ENCODE measurements at places on chromosomes 13 and 19.

DNA sequence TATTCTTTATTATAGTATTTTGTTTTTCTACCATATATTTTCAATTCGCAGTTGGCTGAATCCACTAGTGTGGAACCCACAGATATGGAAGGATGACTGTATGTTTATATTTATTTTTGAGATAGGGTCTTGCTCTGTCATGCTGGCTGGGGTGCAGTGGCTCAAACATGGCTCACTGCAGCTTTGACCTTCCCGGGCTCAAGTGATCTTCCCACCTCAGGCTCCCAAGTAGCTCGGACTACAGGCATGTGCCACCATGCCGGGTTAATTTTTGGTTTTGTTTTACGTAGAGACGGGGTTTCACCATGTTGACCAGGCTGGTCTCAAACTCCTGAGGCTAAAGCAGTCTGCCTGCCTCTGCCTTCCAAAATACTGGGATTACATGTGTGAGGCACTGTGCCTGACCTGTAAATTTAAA is 9.6 kb downstream of the SLC35E1 start:
- no peak for DNase-seq

DNA sequence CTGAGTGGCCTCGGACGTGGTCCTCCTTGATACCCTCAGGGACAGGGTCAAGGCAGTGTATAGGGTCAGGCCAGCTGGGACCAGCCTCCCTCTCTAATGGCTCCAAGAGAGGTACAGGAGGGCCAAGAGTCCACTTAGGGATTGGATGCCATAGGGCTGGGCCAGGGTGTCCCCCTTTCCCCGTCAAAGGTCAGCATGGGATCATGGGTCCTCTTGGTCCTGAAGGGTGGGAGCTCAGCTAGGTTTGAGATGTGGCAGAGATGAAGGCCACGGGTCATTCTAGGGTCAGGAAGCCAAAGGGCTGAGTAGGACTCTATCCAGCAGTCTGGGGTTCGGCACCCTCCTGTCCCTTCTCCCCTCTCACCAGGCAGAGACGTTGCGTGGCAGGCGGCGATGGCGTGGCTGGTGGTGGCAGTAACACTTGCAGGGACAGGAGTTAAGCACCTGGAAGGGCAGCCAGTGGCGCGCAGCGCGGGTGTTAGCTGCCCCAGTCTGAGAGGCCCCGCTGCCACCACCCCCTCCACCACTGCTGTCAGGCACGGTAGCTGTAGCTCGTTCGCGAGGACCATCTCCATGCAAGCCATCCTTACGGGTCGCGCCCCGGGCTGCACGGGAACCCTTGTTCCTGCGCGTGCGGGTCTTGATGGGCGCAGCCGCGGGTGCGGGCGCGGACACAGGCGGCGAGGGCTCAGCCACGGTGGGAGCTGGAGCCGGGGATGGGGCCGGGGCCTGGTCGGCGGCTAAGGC is 2.6 kb downstream of the GGN start:
- DNase-seq, result no peak

DNA sequence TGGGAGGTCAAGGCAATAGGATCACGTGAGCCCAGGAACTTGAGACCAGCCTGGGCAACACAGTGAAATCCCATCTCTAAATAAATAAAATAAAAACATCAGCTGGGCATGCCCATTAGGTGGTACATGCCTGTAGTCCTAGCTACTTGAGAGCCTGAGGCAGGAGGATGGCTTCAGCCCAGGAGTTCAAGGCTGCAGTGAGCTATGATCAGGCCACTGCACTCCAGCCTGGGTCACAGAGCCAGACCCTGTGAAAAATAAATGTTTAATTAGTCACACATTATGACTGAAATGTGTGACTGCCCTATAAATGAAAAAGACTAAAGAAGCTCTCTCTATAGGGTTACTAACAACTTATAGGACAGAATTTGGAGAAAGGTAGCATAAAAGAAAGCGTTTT is 37.7 kb downstream of the USP12 start:
- DNase-seq, result no peak

DNA sequence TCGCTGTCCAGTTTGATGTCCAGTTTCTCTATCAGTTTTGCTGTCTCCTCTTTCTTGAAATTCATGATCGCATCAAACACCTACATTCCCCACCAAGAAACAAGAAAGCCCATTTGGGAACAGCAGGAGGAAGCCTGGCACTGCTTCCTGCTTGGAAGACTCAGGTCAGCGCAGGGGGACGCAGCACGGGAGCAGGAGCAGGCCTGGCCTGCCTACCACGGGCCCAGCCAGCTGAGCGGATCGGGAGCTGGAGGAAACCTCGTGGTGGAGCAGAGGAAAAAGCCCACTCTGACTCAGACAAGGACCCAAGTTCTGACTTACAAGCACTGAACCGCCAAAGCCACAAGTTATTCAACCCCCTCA is 3.9 kb downstream of the EEF2 start:
- DNase-seq, result no peak

DNA sequence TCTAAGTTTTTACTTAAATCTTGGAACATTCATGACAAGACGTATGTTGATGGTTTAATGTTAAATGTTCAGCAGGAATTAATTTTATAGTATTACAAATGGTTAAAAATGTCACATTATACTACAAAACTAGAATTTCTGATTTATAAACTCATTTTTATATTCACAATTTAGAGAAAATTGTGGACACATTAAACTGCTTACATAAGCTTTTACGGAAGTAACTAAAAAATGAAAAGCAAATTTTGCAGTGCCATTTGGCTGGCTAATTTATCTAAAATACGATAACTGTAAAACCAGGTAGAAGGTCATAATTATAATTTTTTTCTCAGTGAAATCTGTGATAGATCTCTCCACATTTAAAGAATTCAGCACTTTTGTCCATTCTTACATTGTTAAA is 190.2 kb upstream of the GPC6 start:
- no peak for DNase-seq

Data from OCI-LY7 (cell line).